ENCODE measurements at places on chromosomes 6 and 20.

- no peak for DNase-seq
Observed at GRCh38 chr20:32629813-32630212, 43.9 kb downstream of the C20orf203 start.

GRCh38 chr20:56631990-56632327, 2.9 kb downstream of the TFAP2C start:
- DNase-seq = no peak

- no peak for DNase-seq
Observed at GRCh38 chr6:169316651-169317050, 63.0 kb upstream of the THBS2 start.

GRCh38 chr6:50289366-50289765, 239.6 kb upstream of the DEFB112 start:
- DNase-seq = no peak

DNA sequence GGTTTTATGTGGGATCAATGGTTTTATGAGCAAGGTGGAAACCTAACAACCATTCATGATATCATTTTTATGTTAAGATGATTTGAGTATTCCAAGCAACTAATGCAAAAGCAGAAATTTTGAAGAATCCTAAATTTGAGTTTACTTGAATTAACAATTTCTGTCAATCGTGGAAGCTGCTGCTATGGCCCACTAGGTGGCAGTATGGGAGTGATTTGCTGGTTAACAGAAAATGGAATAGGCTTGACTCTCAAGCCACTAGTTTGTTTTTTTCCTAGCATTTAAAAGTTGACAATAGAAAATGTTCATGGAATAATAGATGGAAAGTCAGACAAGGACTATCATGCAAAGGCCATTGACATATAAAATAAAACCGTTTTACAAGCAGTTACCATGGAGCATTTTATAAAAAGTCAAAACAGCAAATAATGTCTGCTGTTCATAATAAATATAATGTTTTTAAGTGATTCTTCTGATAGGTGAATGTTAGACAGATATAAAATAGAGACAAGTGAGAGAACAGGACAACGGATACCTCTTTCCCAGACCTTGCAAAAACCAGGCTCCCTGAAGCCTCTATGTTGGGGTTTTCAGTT, 43.0 kb upstream of the TMEM200A start:
- DNase-seq = peak; percentile 12

GRCh38 chr6:113818578-113818977, 38.6 kb upstream of the MARCKS start:
- DNase-seq = no peak

DNA sequence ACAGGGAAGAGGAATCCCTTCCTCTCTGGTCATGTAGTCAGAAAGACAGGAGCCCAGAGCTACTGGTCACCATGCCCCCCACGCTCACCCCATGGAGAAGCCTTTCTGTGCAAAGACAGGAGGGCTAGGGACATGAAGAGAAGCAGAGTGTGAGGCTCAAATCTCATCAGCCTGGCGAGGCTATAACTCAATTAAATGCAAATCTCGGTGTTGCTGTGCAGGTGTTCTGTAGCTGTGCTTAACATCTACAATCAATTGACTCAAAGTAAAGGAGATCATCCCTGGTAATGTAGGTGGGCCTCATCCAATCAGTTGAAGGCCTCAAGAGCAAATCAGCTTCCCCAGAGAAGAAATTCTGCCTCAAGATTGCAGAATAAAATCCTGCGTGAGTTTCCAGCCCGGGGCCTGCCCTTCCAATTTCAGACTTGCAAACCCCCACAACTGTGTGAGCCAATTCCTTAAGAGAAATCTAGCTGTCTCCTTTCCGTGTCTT, 64.4 kb downstream of the CHMP4B start:
- no peak for DNase-seq

DNA sequence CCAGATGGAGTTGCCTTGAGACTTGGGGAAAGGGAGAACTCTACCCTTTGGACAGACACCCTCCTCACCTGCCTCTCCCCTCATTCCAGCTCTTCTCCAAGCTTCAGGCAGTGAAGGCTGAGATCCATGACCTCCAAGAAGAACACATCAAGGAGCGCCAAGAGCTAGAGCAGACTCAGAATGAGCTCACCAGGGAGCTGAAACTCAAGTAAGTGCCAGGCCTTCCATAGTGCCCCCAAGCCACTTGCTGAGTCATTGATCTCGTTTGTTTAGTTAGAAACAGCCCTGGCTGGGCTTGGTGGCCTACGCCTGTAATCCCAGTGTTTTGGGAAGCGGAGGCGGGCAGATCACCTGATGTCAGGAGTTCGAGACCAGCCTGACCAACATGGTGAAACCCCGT, 39.2 kb downstream of the KIF3B start:
- no peak for DNase-seq

GRCh38 chr6:106444777-106445507, 84.4 kb downstream of the CRYBG1 start:
- DNase-seq = no peak

GRCh38 chr6:87330961-87331360, 1.9 kb upstream of the GJB7 start:
- DNase-seq = no peak

DNA sequence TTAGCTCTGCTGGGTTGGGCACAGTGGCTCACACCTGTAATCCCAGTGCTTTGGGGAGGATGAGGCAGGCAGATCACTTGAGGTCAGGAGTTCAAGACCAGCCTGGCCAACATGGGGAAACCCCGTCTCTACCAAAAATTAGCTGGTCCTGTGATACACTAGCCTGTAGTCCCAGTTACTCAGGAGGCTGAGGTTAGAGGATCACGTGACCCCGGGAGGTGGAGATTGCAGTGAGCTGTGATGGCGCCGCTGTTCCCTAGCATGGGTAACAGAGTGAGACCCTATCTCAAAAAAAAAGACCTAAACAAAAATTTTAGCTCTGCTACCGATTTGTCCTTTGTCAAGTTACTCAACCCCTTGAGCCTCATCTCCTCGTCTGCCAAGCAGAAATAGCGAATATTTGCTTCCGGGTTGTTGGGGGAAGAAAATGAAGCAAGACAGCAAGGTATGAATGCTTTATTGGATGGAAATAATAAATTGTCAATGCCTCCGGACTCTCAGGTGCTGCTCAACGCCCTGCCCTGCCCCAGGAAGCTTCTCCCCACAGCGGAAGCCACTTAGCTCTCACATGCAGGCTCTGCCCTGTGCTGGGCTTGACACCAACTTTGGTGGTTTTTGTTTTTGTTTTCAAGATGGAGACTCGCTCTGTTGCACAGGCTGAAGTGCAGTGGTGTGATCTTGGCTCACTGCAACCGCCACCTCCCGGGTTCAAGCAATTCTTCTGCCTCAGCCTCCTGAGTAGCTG, 24.9 kb upstream of the ITCH start:
- DNase-seq = no peak

- no peak for DNase-seq
Observed at GRCh38 chr20:1526310-1526709, 31.2 kb downstream of the SIRPD start.

DNA sequence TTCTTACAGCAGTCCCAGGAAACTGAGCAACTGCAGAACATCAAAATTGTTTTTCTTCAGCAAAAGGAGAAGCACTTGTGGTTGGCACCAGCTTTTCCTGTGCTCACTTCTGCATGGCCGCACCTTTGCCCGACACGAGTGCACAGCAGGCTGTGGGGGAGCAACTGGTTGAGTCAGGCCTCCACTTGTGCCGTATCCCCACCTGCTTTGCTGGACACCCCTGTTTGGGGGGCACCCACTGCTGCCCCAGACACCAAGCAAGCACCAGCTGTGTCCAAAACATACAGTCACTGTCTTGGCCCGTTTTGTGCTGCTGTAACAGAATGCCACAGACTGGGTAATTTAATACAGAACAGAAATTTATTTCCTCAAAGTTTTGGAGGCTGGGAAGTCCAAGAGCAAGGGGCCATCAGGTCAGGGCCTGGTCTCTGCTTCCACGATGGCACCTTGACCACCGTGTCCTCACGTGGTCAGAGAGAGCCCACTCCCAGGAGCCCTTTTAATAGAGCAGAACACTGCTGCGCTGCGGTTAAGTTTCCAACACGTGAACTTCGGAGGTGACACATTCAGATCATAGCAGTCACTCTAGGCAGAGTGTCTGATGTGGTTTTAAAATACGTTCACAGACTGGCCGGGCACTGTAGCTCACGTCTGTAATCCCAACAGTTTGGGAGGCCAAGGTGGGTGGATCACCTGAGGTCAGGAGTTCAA, 8.7 kb upstream of the GMEB2 start:
- peak; percentile 50 for DNase-seq

DNA sequence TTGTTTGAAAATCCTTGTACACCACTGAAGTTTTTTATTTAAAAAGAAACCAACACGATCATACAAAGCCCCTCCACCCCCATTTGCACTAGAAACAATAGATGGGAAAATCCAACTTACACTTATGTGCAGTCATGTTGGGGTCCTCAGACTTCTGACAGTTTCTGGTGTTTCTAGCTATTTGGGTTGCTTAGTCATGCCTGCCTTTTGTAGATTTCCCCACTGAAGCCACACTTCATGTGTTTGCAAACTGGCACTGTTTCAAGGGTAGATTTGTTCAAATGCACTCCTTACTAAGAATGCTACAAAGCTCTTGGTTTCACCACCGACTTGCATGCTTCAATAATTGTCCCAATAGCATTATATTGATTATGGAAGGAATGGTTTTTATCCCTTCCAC, 1.5 kb downstream of the SH3BGRL2 start:
- no peak for DNase-seq

- no peak for DNase-seq
Observed at GRCh38 chr6:88611721-88612120, 351.7 kb downstream of the RNGTT start.

GRCh38 chr6:14520536-14520935, 403.0 kb downstream of the CD83 start:
- DNase-seq = no peak

GRCh38 chr20:52313341-52313963, 121.9 kb upstream of the ZFP64 start:
- DNase-seq = no peak

DNA sequence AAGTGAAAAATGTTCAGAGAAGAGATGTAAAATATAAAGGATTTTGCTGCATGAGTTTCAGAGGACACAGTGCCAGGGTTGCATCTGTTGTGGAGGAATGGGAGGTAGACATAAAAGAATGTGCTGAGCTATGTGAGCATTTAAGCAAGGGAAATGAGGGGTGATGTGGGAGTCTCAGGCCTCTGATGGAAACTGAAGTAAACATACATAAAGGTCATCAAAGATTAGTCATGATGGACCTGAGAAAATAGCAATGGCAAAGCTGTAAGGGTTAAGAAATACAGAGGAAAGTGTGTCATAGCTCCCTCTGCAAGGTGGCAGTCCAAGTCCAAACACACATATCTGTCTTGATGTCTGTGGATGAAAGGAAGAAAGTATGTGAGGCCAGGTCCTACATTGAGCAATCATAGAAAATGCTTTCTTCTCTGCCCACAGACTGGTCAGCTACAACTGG, 306.6 kb upstream of the ECI2 start:
- no peak for DNase-seq

DNA sequence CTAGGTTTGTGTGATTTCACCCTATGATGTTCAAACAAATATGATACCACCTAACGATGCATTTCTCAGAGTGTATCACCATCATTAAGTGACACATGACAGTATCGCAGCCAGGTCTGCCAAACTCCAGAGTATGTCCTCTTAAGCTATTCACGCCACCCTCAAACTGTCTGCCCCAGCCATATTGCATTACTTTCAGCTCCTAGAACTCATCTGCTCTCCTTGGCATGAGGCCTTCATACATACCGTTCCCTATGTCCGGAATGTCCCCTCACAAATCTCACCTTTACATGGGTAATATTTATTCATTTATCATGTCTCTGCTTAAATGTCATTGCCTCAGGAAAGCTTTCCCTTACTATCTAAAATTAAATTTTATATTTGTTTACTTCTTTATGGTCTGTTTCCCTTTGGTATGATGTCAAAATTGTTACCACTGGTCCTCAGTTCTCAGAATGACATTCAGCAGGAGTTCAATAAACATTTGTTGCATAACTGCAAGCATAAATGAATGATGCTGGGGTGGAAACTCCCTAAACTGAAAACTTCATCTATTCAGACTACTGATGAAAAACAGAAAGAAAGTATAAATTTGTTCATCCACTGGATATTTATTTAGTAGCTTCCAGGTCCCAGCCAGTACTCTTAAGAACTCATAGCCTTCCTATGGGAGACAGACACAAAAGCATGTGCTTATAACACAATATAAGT, 3.2 kb downstream of the SESN1 start:
- DNase-seq = no peak

GRCh38 chr20:53582574-53583351, 10.9 kb downstream of the ZNF217 start:
- DNase-seq = no peak

- DNase-seq = no peak
Observed at GRCh38 chr6:50047026-50047425, 2.7 kb downstream of the DEFB112 start.

GRCh38 chr6:101597693-101598092, 204.2 kb downstream of the GRIK2 start:
- no peak for DNase-seq

DNA sequence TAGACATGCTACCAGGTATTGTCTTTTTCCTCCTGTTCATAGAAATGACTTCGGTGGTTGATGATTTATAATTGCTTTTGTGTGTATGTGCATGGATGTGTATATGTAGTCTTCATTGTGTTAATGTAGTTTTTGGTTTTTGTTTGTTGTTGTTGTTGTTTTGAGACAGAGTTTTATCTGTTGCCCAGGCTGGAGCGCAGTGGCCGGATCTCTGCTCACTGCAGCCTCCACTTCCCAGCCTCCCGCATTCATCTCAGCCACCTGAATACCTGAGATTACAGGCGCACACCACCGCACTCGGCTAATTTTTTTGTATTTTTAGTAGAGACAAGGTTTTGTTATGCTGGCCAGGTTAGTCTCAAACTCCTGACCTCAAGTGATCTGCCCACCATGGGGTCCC, 75.2 kb downstream of the HFE start:
- no peak for DNase-seq

GRCh38 chr6:42781546-42781795, 381 bp upstream of the BICRAL start:
- DNase-seq = no peak

- no peak for DNase-seq
Observed at GRCh38 chr6:161917645-161918044, 643.8 kb upstream of the AGPAT4 start.

- DNase-seq = no peak
Observed at GRCh38 chr6:158841358-158841757, 22.2 kb upstream of the EZR start.

DNA sequence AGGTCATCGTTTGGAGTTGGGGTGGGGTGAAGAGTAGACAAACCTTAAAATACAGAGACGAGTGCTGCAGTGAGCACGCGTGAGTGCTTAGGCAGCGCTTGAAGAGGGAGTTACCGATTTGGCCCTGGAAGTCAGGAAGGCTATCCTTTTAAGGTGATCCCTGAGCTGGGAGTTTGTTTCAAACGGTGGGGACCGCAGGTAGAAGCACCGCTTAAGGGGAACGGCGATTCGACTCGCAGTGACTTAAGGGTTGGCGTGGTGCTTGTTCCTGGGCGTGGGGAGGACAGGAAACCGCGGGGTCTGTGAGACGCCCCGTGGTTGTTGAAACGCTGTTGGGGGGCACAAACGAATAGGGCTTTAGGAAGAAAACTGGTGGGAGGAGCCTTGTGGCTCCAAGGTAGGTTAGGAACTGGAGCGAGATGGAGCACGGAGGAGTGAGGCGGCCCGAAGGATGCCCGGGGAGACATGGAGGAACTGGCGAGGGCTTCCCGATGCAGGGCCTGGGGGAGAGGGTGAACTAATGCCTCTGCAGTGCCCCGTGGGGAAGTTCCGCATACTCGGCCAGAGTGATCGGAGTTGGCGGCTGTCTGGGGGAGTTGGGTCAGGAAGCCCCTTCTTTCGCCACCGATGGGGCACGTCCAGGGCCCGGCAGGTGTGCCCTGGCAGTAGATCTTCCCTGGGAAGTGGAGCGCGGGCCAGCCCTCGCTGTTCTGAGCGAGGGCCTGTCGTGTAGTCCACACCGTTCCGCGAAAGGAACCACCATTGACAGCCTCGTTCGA, 1.3 kb upstream of the CDYL start:
- DNase-seq = peak; percentile 9
